Stimulated activated CD8-positive, alpha-beta memory T cell treated with anti-CD3 and anti-CD28 coated beads, Interleukin-4, amount 100 ng/mL, for 1 hour (primary cell): ENCODE measurements at places on chromosomes 2 and 18.

- DNase-seq, result no peak
Observed at GRCh38 chr2:168798076-168798887, 4.2 kb upstream of the NOSTRIN start.

DNA sequence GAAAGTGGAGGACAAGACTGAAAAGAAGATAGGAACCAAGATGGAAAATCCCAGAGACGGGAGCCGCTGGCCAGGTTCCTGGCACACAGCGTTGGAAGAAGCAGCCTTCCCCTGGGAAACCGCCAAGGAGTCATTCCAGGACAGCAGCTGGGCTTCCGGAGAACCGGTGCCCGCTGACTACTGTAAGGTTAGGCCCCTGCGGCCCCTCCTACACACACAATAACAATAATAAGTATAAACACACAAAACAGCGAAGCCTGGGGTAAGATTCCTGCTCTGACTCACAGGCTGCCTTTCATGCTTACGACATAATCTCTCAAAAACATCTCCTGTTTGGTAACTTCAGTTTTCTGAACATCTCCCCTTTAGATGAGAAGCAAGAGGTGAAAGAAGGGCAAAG, 28.1 kb upstream of the MYCN start:
- DNase-seq, result no peak

GRCh38 chr18:25237571-25238267, 114.2 kb downstream of the ZNF521 start:
- no peak for DNase-seq

DNA sequence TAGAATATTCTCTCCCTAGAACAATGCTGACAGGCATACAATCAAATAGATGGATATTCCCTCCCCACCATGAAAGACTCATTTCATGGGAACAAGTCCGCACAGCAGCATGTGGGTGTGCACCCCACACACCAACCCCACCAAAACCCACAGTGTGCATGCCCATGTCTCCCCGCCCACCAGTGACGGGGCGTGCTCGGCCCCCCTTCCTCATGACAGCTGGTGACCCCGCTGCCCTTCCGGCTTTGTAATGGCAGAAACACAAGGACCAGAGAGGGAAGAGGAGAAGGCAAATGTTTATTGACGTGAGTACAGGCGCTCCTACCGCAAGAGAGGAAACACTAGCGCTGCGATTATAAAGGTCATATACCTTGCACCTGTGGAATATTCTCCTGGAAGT, 30.8 kb upstream of the ODC1 start:
- DNase-seq, result no peak

DNA sequence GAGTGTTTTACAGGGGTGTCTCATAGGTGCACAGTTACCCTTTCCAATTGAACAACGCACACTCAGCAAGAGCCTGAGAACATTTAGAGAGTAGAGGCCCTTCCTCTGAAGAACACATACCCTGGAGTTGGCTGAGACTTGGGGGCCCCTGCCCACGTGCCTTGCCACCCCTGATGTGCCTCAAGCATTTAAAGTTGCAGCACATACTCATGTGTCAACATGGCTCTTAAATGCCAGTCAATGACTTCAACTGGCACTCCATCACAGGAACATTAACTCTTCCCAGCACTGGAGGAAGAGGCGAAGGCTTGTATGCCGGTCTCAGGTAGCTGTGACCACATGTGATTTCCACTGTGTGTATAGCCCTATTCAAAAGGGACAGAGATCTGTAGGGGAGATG, 57.4 kb downstream of the SPRED2 start:
- no peak for DNase-seq

- DNase-seq, result peak; percentile 21
Observed at GRCh38 chr18:31685097-31686082, 1.0 kb upstream of the B4GALT6 start.

DNA sequence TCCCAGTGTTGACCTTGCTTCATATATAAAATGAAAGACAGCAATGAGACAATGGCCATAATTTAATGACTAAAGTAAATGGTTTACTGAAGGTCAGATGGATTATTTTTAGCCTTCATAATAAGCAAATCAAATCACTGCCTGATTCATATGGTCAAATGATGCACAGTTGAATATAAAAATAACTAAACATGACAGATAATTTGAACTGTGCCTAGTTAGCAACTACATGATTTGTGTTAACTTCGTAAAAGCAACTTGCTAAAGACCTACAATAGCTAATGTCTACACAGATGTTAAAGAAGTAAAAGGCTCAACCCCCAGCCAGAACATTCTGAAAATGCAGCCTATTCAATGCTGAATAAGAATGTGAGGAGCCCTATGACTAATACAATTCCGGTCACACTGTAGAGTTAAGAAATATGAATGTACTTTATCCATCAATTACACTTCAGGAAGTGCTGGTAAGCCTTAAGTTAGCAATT, 590.8 kb upstream of the CDH2 start:
- no peak for DNase-seq

DNA sequence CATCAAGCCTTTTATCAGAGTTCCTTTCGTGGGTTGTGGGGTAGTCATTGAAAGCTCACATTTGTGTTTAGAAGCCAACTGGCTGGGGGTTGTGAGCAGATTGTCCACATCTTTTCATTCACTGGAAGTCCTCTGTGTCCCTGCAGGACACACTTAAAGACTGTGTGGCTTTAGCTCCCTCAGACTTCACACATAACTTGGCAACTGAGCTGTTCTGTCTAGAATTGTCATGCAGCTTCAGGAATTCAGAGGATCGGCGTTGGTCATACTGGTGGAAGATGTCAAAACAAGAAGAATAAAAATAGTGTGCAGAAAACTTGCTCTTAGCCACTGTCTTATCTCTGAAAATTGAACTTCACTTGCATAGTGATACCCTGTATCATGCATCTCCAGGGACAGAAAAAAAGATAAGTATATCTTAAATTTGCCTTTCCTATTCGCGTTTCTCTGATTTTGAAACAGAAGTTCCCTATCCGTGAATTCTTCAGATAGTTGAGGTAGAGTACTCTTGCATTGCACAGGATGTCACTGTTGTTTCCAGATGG, 49.6 kb downstream of the TRAPPC12 start:
- DNase-seq, result no peak

DNA sequence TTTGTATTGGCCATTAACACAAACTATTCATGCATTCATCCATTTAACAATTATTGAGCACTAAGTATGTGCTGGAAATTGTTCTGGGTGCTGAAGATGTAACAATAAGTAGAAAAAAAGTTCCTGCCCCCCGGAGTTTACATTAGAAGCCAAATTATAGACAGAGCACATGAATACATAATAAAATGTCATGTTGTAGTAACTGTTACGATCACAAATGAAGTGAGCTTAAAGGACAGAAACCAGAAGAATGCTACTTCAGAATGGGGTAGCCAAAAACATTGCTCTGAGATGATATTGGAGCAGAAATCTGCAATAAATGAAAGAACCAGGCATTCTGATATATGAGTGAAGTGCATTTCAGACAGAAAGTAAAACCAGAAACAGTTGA, 256.0 kb upstream of the SETBP1 start:
- no peak for DNase-seq

DNA sequence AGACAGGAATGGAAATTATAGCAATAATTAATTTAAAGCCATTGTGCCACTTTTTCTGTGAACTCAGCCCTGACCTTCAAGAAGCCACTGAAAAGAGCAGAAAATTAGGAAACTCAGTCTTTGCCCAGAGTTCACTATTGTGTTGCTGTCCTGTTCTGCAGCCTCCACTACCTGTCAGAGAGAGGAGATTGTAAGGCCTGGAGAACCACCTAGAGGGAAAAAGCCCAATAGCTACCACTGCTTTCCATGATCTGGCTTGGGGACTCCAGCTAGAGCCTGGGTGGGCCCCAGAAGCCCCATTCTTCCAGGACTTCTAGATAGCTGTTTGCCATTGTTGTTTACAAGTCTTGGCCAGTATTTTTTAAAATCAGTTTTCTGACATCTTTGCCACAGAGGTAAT, 176.1 kb upstream of the KLF7 start:
- DNase-seq, result no peak

- no peak for DNase-seq
Observed at GRCh38 chr18:80193701-80194100, 53.6 kb downstream of the PARD6G start.

DNA sequence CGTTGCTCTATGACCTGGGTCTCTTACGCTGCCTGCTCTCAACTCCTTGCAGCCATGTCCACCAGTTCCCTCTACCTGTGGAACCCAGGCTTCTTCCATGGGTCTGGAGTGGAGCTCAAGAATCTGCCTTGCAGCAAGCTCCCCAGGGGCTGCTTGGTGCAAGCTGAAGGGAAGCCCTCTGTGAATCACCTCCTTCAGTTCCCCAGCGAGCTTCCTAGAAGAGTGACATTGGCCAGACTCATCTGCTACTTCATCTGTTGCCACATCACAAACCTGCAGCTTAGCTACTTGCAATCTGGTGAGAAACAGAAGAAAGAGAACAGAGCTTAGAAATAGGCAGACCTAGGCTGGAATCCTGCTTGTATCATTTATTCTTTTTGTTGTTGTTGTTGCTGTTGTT, 9.8 kb upstream of the EFR3B start:
- no peak for DNase-seq

DNA sequence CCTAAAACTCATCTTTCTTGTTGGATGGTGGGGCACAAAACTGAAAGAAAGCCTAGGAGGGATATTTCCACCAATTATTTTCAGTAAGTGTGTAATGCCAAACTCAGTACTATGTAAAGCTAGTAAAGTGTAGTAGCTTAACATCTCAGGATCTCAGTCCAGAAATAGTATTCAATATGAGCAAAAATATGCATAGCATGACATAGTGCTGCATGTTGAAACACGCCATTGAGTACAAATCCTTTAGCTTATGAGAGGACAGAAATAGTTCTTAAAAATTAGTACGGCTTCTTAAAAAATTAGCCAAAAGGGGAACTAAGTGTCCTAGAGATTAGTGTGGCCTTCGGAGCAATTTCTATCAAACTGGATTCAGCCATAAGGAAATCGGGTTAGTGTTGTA, 21.7 kb upstream of the ATL2 start:
- no peak for DNase-seq

GRCh38 chr2:175183674-175184073, 2.2 kb upstream of the ATP5MC3 start:
- DNase-seq, result no peak

DNA sequence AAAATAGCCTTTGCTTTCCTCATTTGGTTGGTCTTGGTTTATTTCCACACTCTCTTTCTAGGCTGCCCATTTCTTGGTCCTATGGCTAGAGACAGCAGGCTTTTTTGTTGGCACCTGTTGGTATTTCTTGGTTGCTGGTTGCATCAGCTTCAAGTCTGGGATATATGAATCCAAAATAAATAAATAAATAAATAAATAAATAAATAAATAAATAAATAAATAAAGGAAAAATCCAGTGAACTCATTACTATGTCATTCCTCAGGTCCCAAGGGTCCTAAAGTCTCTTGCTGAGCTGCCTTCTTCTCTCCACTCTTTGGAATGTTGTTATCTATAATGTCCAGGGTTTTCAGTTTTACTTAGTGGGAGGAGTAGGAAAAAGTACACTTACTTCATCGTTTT, 165.9 kb upstream of the MEX3C start:
- DNase-seq, result no peak

DNA sequence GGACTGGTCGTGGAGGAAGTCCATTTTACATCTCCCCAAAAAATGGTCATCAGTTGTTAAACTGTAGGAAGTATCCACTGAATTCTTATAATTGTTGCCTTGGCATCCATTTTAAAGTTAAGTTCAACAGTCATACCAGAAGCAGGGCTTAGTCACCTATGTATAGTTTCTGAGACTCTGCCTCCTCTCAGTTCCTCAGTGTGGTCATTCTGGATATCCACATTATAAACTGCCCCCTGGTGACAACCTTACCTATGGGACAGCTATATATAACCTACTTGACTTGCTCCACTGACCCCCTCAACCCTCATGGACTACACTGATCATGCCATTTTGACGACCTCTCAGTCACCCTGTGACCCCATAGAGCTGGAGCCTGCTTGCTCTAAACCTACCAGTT, 617.0 kb downstream of the LRP1B start:
- DNase-seq, result no peak

- no peak for DNase-seq
Observed at GRCh38 chr2:96267159-96267971, 1.3 kb downstream of the CIAO1 start.

GRCh38 chr18:9952633-9953416, 39.0 kb downstream of the VAPA start:
- DNase-seq, result no peak

DNA sequence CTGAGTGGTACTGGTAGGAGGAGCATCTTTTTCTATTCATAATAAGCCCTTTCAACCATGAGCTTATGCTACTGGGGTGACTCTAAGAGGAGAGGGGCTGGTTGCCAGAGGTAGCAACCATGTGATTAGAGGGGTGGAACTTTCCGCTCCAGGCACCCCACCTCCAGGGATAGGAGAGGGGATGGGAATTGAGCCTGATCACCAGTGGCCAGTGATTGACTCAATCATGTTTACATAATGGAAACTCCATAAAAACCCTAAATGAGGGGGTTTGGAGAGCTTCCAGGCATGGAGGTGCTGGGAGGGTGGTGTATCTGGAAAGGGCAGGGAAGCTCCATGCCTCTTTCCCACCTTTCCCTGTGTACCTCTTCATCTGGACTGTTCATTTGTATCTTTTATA, 46.6 kb upstream of the RHOB start:
- DNase-seq, result no peak

DNA sequence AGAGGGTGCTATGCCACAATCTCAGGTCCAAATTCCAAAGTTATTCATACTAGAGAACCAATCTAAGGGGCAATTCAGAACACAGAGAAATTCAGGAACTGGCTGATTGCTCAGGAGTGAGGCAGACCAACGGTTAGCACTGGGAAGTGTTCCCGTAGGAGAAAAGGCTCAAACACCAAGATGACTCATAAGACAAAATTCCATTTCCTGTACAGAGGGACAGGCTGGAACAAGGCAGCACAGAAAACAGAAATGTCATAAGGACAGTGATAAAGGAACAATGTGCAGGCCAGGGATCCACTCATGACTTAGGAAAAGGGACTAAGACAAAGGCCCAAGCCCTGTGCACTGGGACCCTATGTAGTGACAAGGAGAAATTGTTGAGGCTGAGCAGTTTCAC, 54.2 kb downstream of the PDE1A start:
- no peak for DNase-seq

DNA sequence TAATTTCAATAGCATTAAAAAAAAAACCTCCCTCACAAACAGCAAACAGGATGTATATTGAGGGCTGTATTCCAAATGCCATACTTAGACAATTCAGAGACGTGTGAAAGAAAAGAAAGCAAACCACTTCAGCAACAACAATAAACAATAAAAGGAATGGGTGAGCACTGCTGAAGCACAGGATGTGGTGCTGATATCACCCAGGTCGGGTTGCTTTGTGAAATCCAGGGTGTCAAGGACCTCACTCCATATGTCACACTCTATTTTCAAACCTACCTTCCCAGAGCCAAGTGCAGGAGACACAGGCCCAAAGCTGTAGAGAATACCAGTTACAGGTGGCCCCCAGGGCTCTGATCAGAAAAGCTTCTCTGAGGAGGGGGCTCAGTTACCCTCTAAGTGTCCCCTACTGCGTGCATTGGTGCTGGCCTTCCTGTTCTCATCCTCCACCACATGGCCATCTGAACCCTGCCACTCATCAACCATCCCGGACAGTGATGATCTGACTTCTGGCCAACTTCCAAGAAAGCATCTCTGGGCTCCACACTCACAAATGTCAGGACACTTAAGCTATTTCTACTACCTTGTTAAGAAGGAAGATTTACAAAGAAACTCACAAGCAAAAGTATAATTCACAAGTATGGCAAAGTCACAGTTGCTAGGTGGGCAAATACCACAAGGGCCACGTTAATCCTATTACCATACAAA, 363.0 kb downstream of the SS18 start:
- no peak for DNase-seq
